ENCODE measurements at places on chromosomes 16 and 17. TPM values are rescaled to one million over a fixed set of nuclear protein-coding genes. Genes with fewer than 3 reads are reported as not detected.

The TP53TG3E gene
- not detected for total RNA-seq

The TSPOAP1 gene
- 0.32 TPM for total RNA-seq

The CNTNAP1 gene
- total RNA-seq: 49.4 TPM

The CPHXL2 gene
- total RNA-seq: not detected

The TVP23A gene
- total RNA-seq: 0.18 TPM

The C17orf67 gene
- total RNA-seq: 0.16 TPM

The IRX5 gene
- 0.72 TPM for total RNA-seq

The CCL14 gene
- 0.90 TPM for total RNA-seq

The KRT33B gene
- total RNA-seq: not detected

The HOXB2 gene
- total RNA-seq: 6.9 TPM

The IRX6 gene
- not detected for total RNA-seq

The FNDC8 gene
- total RNA-seq: not detected

The SLC35G3 gene
- total RNA-seq: not detected

The SLC9A5 gene
- 0.18 TPM for total RNA-seq

The PRRT2 gene
- 0.16 TPM for total RNA-seq

The MT1G gene
- not detected for total RNA-seq

The SMTNL2 gene
- not detected for total RNA-seq

The PYDC1 gene
- not detected for total RNA-seq

The TP53TG3B gene
- total RNA-seq: 0.16 TPM

The STAT5A gene
- total RNA-seq: 27.3 TPM

The FSCN2 gene
- total RNA-seq: 1.6 TPM

The YBX2 gene
- not detected for total RNA-seq

The HP gene
- total RNA-seq: 2.8 TPM

The ATAD5 gene
- 0.36 TPM for total RNA-seq

The KIF2B gene
- total RNA-seq: not detected

The CLEC18B gene
- 0.90 TPM for total RNA-seq

The ZNF205 gene
- 10.7 TPM for total RNA-seq

Measured in cardiac atrium fibroblast (primary cell).